ENCODE measurements at places on chromosomes 2 and 18.
A peak's percentile ranks its signal among the peaks of the same experiment; 100 is the strongest.

GRCh38 chr2:102486941-102487702 lies 14.1 kb downstream of the SLC9A4 start:
- no peak for DNase-seq

DNA sequence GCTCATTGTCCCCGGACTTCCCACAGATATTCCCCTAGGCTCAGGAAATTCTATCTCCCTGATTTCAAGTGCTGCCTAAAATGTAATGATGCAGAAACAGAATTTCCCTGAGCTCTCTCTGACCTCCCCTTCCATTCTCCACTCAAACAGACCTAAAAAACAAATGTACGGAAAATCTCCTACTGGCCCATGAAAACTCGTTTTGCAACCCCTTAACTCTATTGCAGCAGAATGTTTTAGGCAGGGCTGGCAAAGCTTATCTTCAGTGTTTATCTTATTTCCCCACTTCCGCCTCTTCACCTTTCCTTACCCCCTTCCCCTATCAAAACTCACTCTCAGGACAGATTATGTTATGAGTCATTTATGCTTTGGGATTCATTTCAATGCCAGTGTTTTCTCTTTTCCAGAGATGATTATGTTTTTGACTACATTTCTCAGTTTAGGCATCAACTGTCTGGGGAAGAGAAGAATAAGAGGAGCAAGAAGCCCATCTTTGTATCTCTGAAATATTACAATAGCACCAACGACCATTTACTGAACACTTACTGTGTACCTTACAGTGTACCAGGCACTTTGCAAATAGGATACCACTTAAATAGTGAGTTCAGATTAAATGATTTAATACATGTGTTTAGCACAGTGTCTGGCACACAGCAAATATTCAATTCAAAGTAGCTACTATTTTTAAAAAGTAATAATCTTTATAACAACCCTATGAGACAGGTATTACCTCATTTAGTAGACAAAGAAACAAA lies 53.9 kb upstream of the STPG4 start:
- DNase-seq, result no peak

- DNase-seq, result no peak
These were observed 2.8 kb upstream of the ZBTB14 start for GRCh38 chr18:5298156-5298852.

DNA sequence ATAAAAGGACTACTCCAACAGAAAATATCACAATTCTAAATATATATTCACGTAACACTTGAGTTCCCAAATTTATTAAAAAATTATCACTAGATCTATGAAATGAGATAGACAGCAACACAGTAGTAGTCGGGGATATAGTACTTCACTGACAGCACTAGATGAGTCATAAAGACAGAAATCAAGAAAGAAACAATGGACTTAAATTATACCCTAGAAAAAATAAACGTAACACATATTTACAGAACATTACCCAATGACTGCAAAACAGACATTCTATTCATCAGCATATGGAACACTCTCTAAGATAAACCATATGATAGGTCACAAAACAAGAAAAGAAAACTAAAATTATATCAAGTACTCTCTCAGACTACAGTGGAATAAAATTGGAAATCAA lies 429.4 kb downstream of the MBD2 start:
- no peak for DNase-seq

DNA sequence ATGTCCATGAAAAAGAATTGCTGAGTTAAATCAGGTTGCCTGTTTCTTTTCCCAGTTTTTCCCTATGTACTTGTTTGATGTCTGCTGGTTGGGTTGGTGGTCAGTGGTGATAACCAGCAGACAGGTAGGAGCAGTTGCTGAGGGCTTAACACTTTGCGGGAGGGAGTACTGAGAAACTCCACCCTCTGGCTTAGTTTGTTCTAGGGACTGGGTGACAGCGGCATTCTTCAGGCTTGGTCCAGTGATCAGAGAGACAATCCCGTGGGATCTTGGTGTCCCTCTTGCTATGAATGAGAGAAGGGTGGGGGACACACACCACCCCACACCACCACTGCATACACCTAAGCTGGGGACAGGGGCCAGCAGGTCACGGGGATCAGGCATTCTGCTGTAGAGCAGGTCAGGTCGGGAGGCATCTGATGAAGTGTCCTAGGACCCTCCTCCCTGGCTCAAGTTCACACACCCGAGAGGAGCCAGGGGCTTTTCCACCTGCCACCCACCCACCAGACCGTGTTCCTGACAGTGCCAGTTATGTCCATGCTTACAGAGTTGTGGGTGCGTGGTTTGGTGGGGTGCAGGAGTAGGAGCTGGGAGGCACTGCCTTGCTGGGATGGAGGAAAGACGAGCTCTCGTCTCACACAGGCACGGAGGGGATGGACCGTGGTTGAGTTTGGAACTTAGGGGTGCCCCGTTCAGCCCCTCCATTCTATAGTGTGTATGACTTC lies 21.3 kb upstream of the ALLC start:
- no peak for DNase-seq

DNA sequence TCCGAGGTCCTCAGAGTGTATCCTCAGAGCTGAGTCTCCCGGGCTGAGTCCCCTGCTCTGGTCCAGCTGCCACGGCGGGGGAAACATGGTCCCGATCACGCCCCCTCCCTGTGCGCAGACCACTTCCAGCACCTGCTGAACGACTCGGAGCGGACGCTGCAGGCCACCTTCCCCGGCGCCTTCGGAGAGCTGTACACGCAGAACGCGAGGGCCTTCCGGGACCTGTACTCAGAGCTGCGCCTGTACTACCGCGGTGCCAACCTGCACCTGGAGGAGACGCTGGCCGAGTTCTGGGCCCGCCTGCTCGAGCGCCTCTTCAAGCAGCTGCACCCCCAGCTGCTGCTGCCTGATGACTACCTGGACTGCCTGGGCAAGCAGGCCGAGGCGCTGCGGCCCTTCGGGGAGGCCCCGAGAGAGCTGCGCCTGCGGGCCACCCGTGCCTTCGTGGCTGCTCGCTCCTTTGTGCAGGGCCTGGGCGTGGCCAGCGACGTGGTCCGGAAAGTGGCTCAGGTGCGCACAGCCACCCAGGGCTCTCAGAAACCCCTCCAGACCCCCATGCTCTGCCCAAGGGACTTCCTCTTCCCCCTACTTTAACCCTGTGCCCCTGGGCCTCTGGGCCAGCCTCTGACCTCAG lies 26.7 kb downstream of the GPC1 start:
- DNase-seq, result no peak

- DNase-seq, result no peak
These were observed 74.3 kb downstream of the TFCP2L1 start for GRCh38 chr2:121210691-121211090.

GRCh38 chr2:173583196-173583595 lies 228.5 kb downstream of the CDCA7 start:
- no peak for DNase-seq

- DNase-seq, result no peak
These were observed 1357.8 kb upstream of the CRIM1 start for GRCh38 chr2:34997779-34998178.

DNA sequence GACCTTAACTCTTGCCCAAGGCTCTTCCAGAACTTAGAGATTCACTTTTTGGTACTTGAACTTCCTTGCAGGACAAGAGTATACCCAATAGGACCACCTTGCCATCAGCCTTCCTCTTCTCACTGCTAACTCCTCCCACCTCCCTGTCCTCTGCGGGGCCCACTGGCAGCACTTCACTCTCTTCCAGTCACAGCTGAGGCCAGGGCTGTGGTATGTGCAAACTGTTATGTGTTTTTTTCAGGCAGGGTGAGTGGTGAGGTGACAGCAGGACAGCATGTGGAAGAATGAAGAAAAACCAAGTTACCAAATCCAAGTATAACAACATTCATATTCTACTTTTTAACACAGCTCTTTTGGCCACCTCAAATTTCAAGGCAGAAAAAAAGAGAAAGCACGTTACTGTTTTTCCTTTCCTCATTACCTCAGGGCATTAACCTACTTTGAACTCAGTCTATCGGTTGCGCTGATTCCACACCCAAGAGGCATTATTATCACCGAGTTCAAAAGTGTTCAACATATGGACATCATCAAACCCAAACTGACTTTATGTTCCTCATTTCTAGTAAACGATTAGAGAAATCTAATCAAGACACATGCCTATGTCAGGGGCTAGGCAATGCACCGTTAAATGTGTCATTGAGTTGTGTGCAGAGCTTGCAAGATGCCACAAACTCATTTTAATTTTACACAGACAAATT lies 605.2 kb upstream of the SYT4 start:
- DNase-seq, result no peak

GRCh38 chr2:202165945-202166344 lies 72.5 kb downstream of the SUMO1 start:
- DNase-seq, result peak; percentile 20

GRCh38 chr2:236167297-236168109 lies 683 bp downstream of the GBX2 start:
- peak; percentile 36 for DNase-seq
